ENCODE measurements at places on chromosomes 6 and 20.

DNA sequence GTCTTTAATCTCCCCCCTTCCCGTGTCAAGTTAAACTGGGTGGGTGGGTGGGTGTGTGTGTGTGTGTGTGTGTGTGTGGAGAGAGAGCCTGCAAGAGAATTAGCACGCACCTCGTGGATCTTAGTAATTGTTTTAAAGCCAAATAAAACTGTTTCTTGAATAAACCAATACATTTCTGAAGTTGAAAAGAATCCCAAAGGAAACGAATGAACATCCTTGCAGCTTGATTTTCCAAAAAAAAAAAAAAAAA, 381 bp upstream of the BICRAL start:
- peaks cover 29% of the 10 kb centered on the region for H3K4me1 ChIP-seq
- no peaks in the 10 kb centered on the region for H3K36me3 ChIP-seq
- DNase-seq = no peak
- H3K27me3 ChIP-seq = no peaks in the 10 kb centered on the region

DNA sequence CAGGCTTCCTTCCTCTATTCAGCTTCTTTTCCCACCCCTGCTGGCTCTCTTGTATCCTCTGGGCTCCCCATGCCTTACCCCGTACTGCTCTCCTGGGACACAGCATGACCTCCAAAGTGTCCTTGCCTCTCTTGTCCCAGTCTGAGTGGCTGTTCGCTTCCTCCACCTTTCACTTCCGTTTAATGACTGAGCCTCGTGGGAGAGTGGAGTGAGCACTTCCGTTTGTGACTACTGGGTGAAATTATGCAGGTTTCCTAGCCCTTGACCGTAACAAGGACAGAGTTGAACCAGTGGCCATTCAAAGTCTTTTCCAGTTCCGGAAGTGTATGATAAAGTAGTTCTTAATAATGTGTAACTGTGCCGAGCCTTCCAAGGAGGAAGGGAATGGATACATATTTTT, 109.2 kb downstream of the ARID1B start:
- no peak for DNase-seq
- H3K4me1 ChIP-seq = peaks cover 70% of the 10 kb centered on the region
- no peaks in the 10 kb centered on the region for H3K36me3 ChIP-seq
- peak overlapping the region; percentile 43 for H3K27ac ChIP-seq

DNA sequence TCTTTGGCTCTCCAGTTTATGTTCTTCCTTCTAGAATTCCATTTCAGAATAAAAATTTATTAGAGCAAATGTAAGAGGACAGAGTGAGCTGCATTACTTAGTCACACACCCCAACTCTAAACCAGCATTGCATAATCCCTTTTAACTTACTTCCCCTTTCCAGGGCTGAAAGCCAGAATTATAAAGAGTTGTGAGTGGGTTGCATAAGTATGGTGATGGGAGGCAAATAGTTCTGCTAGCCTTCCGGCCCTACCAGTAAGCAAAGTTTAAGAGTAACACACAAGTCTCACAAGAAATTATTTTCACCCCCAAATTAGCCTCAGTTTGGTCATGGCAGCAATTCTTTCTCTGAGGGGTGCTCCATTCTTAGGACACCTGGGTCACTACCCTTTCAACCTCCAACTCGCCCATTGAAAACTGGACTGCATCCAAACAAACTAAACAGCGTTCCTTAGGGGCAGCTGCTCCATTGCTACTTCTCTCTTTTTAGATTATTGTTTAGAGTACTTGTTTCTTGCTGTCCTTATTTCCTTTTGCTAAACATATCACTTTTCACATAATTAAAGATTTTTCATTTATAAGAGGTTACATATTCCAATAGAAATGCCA, 1.6 kb downstream of the KIAA0408 start:
- H3K4me1 ChIP-seq = peaks cover 18% of the 10 kb centered on the region
- H3K27ac ChIP-seq = no peak overlapping the region
- H3K4me3 ChIP-seq = no peak overlapping the region
- H3K36me3 ChIP-seq = no peaks in the 10 kb centered on the region
- no peaks in the 10 kb centered on the region for H3K27me3 ChIP-seq

GRCh38 chr6:12403947-12404647, 113.9 kb downstream of the EDN1 start:
- no peak overlapping the region for H3K4me3 ChIP-seq
- no peaks in the 10 kb centered on the region for H3K36me3 ChIP-seq
- DNase-seq = no peak
- no peaks in the 10 kb centered on the region for H3K4me1 ChIP-seq
- no peak overlapping the region for H3K27ac ChIP-seq

DNA sequence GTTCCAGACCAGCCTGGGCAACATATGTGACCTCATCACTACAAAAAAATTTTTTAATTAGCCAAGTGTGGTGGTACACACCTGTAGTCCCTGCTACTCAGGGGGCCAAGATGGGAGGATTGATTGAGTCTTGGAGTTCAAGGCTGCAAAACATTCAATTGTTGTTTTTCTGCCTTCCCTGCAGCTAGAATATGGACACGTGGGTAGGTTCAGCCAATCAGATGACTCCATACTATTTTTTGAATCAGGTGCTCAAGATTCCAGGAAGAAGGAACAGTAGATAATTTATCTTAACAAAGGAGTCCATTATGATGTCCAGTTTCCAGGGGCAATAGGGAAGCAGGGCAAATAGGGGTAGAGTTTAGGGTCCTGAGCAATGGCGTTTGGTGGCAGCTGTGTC, 2.4 kb upstream of the DEFB119 start:
- no peak overlapping the region for H3K4me3 ChIP-seq
- peaks cover 4% of the 10 kb centered on the region for H3K27me3 ChIP-seq
- no peaks in the 10 kb centered on the region for H3K4me1 ChIP-seq
- H3K36me3 ChIP-seq = no peaks in the 10 kb centered on the region
- no peak for DNase-seq

Measured in nephron progenitor cell (in vitro differentiated cells).